NCI-H1694 treated with DMSO at 0.1 percent for 48 hours (cell line): ENCODE measurements at places on chromosomes 7 and 10.

DNA sequence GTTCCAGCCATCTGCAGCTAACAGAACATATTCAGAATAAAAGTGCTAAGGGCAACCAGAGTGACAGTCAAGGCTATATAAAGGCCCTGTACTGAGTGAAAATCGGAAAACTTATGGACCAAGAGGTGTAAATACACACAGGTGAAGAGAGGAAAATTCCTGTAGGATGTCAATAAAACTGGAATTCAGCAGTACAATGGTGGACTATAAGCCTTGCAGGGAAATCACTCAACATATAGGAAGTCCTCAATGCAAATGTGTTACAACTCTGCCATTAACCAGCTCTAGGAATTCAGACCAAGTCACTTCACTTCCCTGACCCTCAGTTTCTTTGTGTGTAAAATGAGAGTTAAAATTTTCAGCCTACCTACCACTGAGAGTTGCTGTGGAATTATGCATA is 7.7 kb downstream of the USP6NL start:
- DNase-seq: no peak

DNA sequence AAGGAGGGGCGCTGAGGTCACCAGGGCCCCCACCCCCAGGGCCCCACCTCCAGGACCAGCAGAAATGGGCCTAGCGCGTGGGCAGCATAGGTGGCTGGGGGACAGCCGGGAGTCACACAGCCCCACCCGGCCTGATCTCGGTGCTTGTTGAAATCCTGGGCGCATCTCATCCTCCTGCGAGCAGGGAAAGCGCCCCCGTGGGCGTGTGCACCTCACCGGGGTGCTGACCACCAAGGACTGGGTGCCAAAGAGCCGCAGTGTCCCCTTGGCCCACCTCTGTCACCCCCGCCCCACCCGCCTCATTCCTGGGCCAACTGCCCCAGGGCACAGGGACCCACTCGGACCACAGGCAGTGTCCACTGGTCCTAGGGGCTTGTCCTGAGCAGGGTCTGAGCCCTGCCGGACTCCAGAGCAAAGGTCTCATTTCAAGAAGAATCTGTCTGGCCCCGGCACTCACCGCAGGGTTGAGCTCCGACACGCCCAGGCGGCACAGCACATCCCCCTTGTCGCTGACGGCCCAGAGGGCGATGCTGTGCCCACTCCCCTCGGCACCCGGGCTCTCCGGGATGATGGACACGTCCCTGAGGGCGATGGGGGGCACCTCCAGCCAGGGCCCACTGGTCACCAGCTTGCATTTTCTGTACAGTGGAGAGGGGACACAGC is 11.4 kb downstream of the BHLHA15 start:
- DNase-seq: no peak

- no peak for DNase-seq
These were observed 283.7 kb upstream of the PODXL start for GRCh38 chr7:131839967-131840690.

- DNase-seq: no peak
These were observed 10.8 kb downstream of the BLVRA start for GRCh38 chr7:43769281-43769680.

DNA sequence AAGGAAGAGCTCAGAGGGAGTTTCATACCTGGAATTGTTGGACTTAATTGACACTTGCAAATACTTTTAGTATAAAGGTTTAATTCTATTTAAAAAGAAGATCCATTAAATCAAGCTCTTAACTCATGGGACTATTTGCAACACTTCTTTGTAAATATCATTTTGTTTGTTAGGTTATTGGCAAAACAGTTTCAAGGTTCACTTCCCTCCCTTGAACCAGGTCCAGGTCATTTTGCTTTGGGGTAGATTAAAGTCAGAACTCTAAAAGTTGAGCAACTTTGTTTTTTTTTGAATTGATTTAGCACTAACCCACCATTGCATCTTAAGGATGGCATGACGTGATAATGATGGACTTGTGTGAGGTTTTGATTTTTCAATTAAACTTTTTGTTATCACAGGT is 45.9 kb downstream of the ZRANB1 start:
- DNase-seq: no peak

DNA sequence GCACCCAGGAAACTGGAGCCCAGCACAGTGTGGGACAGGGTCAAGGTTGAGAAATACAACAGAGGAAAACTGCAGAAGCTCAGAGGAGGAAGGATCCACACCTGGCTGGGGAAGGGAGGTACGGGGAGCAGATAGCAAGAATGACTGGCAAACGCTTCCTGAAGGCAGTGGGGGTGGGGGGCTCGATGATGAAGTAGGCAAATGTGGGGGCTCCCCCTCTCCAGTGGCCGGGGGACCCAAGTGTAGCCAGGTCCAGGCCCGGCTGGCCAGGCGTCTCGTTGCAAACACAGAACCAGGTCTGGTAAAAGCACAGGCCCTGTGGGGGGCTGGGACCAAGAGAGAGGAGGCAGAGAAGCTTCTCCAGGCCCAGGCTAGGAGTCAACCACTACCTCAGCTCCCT is 7.7 kb downstream of the CHST15 start:
- DNase-seq: no peak

- DNase-seq: no peak
These were observed 31.3 kb upstream of the ZNRF2 start for GRCh38 chr7:30252885-30253795.

GRCh38 chr10:133418289-133418993 is 6.0 kb downstream of the SPRN start:
- DNase-seq: no peak

DNA sequence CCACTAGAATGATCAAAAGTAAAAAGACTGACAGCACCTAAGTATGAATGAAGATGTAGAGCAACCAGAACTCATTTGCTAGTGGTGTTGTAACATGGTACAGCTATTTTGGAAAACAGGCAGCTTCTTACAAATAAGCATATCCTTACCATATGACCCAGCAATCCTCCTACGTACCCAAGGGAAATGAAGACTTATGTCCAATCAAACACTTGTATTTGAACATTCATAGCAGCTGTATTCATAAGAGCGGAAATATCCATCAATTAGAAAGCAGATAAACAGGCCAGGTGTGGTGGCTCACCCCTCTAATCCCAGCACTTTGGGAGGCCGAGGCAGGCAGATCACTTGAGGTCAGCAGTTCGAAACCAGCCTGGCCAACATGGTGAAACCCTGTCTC is 53.0 kb downstream of the KLRG2 start:
- no peak for DNase-seq

DNA sequence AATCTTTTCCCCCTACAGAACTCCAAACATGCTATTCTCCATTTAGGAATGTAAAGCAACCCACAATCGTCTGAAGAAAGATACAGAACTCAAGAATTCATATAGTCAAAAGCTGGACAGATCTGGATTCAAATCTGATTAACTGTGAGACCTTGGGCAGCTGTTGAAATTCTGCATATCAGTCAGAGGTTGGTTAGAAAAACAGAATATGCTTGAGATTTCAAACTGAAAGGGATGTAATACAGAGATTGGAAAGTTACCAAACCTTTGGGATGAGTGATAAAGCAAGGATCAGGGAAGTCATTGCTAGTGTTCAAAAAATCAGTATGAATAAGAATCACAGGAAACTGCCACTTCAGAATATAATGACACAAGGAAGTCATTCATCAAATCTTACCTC is 406.6 kb downstream of the HTR7 start:
- no peak for DNase-seq

DNA sequence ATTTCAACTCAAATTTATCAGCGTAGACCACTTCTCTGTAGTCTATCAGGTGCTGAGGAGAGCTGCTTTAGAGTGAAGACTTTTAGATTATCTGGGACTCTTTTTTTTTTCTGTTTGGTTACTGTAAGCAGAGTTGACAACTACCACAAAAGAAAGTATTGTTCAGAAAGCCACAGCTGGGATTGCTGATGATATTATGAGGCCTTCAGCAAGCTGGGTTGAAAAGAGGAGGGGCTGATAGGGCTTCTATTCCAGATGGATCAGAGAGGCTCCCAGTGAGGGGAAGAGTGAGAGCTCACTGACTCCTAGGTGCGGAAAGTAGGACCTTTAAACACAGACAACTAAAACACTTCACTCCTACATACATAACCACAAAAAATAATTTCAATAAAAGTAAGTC is 188.5 kb upstream of the FERD3L start:
- DNase-seq: no peak

DNA sequence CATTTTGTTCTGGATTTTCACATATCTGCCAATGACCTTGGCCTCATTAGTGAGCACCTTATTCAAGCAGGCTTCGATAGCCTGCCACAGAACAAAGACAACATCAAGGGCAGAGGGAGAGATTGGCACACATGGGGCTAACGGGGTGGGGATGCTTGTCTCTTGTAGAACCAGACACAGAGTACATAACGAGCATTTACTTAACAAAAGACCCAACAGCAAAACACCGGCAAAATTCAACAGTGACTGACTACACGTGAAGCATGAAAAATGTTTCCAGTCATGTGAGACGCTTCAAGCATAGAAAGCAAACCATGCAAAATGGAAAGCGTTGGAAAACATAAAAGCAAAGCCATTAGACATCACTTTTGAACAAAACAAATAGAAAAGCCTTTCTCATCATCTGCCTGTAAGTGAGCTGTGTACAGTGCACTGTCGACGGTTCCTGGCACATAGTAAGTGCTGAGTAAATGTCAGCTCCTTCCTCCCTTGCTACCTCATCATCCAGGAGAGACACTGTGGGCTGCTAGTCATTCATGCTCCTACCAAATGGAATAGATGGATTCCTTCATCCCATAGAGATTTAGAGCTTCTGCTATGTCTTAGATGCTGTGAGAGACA is 134.4 kb upstream of the AGK start:
- no peak for DNase-seq

GRCh38 chr10:600234-600633 is 89.2 kb downstream of the DIP2C start:
- DNase-seq: no peak

DNA sequence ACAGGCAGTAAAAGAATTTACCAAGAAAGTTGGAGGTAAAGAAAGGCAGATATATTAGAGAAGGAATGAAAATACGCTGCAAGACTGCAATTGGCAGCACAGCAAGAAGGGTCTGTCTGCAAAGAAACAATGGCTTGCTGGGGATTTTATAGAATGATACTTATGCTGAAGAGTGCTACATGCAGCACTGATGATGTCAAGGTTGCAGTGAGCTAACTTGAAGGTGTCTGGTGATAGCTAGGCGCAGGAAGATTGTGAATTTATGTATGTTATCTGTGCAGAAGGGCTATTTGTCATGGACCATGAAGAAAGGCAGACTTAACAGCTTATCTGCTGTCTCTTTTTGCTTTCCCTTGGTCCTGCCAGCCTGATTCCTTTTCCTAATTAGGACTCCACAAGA is 319.3 kb upstream of the KMT2E start:
- DNase-seq: no peak

DNA sequence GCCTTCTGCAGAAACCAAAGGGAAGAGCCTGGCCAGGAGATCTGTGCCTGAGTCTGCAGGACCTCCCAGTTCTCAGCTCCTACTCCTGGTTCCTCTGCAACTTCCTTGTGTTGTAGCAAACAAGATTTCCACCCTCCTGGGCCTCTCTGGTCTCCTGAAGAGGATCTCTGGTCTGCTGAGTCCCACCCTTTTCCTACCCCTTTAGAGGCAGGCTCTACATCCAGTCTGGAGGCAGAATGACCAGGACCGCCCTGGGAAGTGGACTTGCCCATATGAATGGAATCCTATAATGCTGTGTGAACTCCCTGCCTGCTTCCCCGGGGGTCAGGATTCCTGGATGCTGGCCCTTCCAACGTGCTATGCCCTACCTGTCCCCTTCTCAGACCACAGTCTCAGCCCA is 3.2 kb downstream of the DENND2A start:
- DNase-seq: no peak

- DNase-seq: no peak
These were observed 92.1 kb downstream of the HIP1 start for GRCh38 chr7:75646571-75647102.

DNA sequence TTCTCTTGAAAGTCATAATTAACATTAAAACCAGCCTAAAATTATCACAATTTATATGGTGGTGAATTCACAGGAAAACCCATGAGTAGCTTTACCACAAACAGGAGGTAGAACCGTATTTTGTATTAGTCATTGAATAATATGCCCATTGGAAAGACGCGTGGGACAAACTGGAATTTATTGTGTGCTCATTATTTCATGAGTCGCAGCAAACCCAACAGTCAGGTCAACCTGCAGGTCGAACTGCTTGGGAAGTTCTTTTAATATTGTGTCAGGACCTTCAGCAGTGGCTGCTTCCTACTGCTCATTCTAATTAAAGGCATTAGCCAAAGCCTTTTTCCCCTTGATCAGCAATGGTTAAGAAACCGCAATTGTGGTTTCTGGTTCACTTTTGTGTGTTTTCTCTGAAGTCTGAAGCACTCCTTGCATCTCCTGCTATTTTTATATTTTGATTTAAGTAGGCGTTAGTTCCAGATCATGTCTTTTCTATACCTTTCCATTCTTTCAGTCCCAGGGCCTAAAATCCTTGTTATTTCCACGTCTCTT is 100.1 kb downstream of the RAB11FIP2 start:
- no peak for DNase-seq

DNA sequence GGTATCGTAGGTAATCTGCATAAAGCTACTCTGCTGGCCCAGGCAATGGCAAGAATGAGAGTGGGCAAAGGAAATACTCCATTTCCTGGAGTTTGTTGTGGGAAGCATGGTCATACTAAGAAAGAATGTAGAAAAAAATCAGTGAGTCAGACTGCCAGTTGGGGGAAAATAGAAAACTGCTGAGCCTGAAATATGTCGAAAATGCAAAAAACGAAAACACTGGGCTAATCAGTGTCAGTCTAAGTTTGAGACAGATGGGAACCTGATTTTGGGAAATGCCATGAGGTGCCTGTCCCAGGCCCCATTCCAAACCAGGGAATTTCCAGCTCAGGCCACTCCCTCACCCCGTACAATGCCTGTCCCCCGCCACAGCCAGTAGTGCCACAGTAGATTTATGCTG is 150.0 kb downstream of the ZNF33B start:
- DNase-seq: no peak

DNA sequence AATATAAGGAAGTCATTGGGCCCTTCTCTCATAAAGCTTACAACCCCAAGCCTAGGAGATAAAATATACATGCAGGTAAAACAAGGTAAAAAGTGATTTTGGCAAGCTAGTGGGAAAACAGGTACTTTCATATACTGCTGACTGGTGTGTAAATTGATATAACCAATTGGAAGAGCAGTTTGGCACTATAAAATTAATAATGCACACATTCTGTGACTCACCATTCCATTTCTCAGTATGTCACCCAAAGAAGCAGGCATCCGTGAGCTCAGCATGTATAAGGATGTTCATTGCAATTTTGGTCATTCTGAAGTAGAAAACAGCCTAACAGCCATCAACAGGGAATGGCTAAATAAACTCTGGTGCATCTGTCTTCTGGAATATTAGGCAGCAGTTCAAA is 2.9 kb downstream of the MACROH2A2 start:
- DNase-seq: no peak

- DNase-seq: no peak
These were observed 274.9 kb upstream of the NEBL start for GRCh38 chr10:21171936-21172541.

DNA sequence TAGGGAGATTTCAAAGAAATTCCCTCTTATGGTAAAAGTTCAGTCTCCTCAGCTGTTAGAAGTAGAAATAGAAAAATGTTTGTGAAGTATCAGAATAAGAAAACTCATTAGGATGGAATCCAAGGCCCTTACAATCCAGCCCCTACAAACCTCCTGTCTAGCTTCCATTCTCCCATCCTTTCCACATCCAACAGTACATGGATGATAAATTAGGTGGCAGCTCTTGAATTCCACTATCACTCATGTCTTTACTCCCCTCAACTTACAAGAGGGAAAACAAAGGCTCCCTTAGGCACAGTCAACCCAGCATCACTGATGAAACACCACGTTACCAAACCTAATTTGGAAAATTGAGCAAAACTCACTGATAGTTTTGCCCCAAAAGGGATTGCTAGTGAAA is 23.0 kb downstream of the FAM13C start:
- DNase-seq: no peak

- no peak for DNase-seq
These were observed 117.2 kb upstream of the ADO start for GRCh38 chr10:62687230-62687748.
